ENCODE measurements at places on chromosomes 5 and 9.

DNA sequence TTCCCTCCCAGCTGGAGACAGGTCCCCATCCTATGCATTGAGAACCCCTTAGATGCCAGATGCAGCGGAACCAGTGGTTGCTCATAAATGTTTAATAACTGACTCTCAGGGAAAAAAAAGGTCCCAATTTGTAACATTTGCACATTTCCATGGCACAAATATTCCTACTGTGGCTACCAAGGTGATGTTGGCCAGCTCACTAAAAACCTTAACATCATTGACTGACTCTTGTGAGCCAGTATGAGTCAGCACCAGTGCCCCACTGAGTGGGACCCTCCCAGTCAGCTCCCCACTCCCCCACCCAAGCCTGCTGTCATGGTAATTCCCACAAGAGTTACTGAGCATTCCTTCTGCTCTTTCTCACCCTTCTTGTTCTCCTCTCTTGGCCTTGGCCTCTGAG, 26.9 kb upstream of the FGD3 start:
- DNase-seq, result no peak

GRCh38 chr5:2737273-2738155, 14.0 kb downstream of the IRX2 start:
- no peak for DNase-seq

- no peak for DNase-seq
Measured at GRCh38 chr9:79984429-79985067, 412.8 kb downstream of the TLE4 start.

- DNase-seq, result no peak
Measured at GRCh38 chr9:130870491-130871381, 25.9 kb downstream of the QRFP start.

DNA sequence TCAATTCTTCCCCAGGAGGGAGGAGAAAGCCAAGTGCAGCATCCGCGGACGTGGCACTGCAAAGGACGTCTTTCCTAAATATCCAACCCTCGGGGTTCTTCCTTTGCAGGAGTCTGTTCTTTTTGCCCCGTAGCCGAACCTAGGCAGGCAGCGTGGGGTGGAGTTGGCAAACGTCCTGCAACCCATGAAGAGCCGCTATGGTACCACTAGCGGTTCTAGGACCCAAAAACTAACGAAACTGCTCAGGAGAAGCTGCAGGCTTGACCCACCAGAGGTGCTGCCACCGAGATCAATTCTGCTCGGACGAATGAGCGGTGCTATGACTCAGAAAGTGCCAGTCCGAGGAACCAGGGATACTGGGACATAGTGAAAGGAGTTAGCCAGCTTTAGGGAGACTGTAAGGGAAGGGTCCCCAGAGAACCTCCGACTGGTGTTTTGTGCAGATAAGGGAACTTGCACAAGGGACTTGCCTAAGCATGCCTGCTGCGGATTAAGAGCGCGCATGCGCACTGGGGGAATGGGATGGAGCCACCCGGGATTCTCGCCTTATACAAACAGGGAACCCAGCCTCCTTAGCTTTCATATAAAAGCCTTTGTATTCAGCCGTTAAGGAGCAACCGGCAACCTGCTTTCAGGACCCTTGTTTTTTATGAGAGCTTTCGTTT, 32.7 kb downstream of the ANXA2R start:
- DNase-seq, result peak; percentile 84

DNA sequence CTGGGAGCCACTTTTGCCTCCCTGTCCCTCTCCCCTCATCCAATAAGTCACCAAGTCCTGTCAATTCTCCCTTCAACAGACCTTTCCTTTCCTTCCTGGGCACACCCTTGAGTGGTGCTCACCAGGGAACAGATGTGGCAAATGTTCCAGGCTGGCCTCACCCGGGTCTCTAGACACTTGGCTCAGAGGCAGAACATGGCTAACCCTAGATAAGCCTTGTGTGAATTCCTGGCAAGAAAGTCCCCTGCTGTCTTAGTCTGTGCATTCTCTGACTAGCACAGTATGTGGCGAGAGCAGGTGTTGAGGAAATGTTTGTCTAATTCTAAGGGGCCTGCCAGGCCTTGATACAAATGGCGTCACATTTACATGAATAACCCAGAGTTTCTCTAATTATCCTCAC, 41.2 kb upstream of the PTGS1 start:
- DNase-seq, result no peak

DNA sequence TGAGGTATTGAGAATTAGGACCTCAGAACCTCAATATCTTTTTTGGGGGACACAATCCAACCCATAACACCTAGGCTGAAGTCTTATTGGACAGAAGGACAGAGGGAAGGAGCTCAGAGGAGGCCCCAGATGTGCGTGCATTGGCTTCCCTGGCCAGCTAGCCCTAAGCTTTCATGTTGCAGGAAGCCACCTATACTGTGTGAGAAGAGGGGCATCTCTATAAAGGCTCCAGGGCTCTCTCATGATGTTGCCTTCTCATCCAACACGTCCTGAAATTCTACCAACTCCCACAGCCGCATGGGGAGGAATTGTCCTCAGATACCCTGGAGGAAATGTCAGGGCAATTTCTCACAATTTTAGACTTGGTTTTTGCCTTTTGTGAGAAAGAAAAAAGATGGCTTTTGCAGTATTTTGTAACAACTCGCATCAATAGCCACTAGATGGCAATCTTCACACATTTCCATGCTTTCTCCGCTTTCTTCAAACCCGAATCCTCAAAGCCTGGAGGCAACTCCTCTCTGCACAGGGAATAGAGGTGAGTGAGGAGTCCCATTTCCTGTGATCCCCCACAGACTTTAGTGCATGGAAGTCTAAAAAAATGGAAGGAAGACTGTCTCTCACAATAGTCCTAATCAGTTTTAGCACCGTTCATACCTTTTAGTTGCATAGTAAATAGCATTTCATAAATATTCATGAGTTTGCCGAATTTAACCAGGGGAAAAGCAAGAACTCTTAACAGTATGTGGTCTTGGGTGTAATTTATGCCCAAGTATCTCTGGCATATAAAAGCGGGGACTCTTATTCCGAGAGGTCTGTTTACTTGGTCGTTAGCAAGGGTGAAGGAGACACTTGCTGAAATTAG, 7.4 kb upstream of the PPP3R2 start:
- DNase-seq, result no peak

- DNase-seq, result no peak
Measured at GRCh38 chr5:139645430-139645871, 2.7 kb upstream of the CXXC5 start.

DNA sequence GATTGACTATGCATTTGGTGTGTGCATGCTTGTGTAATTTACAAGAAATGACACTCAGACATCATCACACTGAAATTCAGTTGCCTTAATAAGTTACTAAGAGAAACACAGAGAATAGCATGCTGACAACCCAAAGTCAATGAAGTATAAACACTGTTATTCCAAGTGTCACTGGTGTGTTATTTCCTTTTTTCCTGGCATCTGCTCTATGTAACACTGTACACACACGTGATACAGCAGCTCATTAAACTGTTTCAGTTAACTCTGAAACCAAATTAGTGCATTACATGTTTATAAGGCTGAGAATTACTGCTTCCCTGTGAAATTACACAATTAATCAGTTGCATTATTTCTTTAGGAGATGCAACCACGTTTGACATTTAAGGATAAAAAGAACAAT, 252.7 kb downstream of the EFNA5 start:
- no peak for DNase-seq

DNA sequence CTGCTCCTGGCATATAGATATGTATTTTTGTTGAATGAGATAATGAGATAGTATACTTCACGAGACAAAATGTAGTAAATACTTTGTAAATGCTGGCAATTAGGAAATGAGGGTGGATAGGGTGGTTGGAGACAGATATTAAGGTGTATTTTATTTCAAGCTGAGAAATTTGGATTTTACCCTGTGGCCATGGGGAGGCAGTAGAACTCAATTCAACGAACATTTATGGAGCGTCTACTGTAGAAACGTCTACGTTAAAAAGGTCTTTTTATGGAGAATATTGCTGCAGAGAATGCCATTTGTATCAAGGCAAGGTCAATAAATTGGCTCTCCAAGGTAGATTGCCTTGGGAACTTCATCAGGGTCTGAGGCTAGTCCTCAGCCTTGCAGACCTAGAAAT, 21.5 kb upstream of the RALGPS1 start:
- no peak for DNase-seq

GRCh38 chr5:5079876-5080275, 60.3 kb upstream of the ADAMTS16 start:
- no peak for DNase-seq

GRCh38 chr9:18776836-18777820, 255.9 kb downstream of the SAXO1 start:
- DNase-seq, result no peak

- DNase-seq, result no peak
Measured at GRCh38 chr9:2243666-2244555, 228.8 kb downstream of the SMARCA2 start.

DNA sequence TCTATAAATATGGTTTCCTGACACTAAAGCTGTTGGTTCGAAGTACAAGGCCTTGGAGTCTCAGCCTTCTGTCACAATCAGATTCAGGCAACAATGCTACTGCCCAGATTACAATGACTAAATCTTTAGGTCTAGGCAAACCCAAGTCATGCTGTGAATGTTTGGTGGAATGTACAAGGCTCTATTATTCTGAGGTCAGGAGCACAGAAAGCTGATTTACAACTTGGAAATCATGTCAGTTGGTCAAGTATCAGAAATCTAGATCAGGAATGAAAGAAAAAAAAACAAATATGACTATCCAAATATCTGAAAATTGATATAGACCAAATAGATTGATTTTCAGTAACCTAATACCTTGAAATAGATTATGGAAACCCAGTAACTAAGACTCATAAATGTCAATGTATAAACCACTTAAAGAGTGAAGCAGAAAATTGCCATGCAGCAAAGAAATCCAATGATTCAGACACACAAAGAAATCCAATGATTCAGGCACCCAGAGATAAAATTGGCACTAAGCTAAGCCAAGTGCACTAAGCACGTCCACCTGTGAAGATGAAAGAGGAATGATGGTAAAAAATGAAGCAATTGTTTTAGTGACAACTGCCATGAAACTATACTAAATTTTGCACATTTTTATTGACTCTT, 588.0 kb upstream of the TUSC1 start:
- DNase-seq, result no peak

DNA sequence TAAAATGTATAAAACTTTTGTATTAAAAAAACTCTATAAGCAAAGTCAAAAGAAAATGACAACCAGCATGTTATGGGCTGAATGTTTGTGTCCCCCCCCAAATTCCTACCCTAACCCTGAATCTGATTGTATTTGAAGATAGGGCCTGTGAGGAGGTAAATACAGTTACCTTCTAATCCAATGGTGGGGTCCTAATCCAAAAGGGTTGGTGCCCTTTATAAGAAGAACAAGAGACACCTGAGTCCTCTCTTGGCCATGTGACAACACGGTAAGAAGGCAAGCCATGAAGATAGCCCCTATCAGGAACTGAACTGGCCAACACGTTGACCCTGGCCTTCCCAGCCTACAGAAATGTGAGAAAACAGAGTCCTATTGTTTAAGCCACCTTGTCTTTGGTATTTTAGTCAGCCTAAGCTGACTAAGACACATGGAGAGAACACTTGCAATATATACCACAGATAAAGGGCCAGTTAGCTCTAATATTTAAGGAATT, 49.7 kb upstream of the AKNA start:
- no peak for DNase-seq

DNA sequence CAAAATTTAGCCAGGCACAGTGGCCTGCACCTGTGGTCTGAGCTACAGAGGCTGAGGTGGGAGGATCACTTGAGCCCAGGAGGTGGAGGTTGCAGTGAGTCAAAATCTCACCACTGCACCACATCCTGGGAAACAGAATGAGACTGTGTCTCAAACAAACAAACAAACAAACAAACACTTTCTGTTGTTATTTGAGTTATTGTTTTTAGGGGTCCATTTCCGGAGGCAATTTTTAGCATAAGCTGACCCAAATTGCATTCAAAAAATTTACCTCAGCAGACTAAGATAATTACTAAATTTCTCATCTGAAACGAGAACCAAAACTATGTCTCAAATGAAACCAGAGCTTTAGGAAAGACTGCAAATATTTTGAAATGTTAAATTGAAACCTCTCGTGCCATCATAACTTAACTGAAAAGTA, 1485.1 kb downstream of the EFNA5 start:
- no peak for DNase-seq

- DNase-seq, result no peak
Measured at GRCh38 chr5:176608937-176609723, 826 bp downstream of the GPRIN1 start.

GRCh38 chr5:155103146-155103545, 89.6 kb downstream of the KIF4B start:
- no peak for DNase-seq

- DNase-seq, result peak; percentile 61
Measured at GRCh38 chr9:14400658-14400995, 86.7 kb upstream of the NFIB start.

DNA sequence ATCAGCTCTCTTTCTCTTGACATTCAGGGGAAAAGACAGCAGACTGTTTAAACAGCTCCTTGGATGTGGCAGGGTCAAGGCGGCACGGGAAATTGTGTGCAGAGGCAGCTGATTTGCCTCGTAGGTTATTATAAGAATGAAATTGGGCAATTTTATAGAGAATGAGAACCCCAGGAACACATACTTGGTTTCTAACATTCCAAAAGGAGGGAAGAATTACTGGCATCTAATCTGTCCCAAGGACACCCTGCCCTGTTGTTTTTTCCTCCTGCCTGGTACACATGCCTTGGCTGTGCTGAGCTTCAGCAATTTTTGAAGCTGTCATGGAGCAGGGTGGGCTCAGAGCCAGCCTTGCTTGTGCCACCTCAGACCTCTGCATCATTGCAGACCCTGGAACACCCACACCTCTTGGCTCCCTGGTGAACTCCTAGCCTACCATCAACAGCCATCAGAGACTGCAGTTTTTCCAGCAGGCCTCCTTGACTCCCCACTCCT, 143.6 kb downstream of the BOD1 start:
- DNase-seq, result no peak

GRCh38 chr5:15592728-15593127, 92.7 kb downstream of the FBXL7 start:
- DNase-seq, result no peak

DNA sequence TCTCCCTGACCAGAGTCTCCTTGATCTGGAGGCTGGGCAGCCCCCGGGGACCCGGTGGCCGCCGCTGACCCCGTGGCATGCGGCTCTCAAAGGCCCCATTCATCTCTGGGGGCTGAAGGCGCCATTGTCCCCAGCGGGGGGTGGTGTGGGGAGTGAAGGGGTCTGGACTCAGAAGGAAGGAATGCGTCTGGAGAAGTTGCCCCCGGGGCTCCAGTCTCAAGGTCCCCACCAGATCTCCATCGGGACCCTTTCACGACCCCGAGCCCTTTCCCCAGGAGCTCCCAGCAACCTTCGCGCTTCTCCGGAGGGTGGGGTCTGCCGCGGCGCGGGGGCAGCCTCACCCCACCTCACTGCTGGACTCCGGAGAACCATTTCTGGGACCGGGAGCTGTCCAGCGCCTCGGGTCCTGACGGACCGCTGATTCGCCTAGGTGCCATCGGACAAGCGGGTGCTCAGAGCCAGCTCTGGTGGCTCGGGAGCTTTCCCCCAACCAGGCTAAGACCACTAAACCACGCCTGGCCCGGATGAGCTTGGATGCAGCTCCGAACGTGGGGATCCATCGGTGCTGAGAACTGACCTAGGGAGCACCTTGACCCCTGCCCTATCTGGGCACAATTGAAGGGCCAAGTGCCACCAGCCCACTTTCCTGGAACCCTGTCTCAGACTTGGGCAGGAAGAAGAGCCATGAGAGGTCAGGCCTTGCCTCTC, 5.1 kb upstream of the PCDH1 start:
- DNase-seq, result no peak

- DNase-seq, result no peak
Measured at GRCh38 chr5:150633429-150633828, 7.0 kb upstream of the SYNPO start.

GRCh38 chr5:124446120-124446519, 300.3 kb downstream of the ZNF608 start:
- DNase-seq, result no peak
